ENCODE measurements at places on chromosomes 4 and X. TPM values are rescaled to one million over a fixed set of nuclear protein-coding genes. Genes with fewer than 3 reads are reported as not detected.

The CTAG2 gene
- polyA plus RNA-seq: not detected

The FHDC1 gene
- 0.69 TPM for polyA plus RNA-seq

The USP17L27 gene
- polyA plus RNA-seq: not detected

The GPR78 gene
- not detected for polyA plus RNA-seq

The VCX3B gene
- polyA plus RNA-seq: not detected

The FHIP1A gene
- polyA plus RNA-seq: 3.8 TPM

The CENPVL2 gene
- not detected for polyA plus RNA-seq

The IRAK1 gene
- polyA plus RNA-seq: 92.1 TPM

The SLC2A9 gene
- polyA plus RNA-seq: 2.5 TPM

The RENBP gene
- polyA plus RNA-seq: 2.9 TPM

The TEX13D gene
- polyA plus RNA-seq: not detected

The SERTM2 gene
- not detected for polyA plus RNA-seq

The MORF4L2 gene
- 304 TPM for polyA plus RNA-seq

The TBX22 gene
- not detected for polyA plus RNA-seq
